Neural progenitor cell (in vitro differentiated cells): ENCODE measurements at places on chromosomes 3 and 15. TPM values are rescaled to one million over a fixed set of nuclear protein-coding genes. Genes with fewer than 3 reads are reported as not detected.
A peak's percentile ranks its signal among the peaks of the same experiment; 100 is the strongest.

SLC28A1 gene
- not detected in 2 replicates for total RNA-seq

GRCh38 chr15:53454843-53455721, 304.4 kb downstream of the WDR72 start:
- H3K27me3 ChIP-seq, result no peaks in the 10 kb centered on the region
- H3K36me3 ChIP-seq, result no peaks in the 10 kb centered on the region
- no peak overlapping the region for H3K4me3 ChIP-seq

KCNH8 gene
- 2.2 and 2.3 TPM in 2 replicates for total RNA-seq

DNA sequence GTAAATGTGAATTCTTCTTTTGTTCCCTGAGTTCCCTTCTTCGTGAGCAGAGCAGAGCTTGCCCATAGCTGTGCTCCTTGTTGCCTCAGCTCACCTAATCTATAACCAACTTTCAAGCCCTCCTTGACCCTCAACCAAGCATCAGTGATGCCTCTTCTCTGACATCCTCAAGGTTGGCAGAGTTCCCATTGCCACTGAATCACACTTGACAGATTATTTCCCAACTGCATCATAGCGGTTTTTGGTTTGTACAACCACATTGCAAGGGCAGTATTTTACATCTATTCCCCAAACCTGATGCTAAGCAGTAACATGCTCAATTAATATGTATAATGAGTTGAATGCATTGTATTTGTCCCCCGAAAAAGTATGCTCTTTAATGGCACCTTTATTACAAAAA, 133.0 kb upstream of the SNTN start:
- no peak for DNase-seq
- H3K27me3 ChIP-seq, result no peaks in the 10 kb centered on the region
- H3K36me3 ChIP-seq, result no peaks in the 10 kb centered on the region

DNA sequence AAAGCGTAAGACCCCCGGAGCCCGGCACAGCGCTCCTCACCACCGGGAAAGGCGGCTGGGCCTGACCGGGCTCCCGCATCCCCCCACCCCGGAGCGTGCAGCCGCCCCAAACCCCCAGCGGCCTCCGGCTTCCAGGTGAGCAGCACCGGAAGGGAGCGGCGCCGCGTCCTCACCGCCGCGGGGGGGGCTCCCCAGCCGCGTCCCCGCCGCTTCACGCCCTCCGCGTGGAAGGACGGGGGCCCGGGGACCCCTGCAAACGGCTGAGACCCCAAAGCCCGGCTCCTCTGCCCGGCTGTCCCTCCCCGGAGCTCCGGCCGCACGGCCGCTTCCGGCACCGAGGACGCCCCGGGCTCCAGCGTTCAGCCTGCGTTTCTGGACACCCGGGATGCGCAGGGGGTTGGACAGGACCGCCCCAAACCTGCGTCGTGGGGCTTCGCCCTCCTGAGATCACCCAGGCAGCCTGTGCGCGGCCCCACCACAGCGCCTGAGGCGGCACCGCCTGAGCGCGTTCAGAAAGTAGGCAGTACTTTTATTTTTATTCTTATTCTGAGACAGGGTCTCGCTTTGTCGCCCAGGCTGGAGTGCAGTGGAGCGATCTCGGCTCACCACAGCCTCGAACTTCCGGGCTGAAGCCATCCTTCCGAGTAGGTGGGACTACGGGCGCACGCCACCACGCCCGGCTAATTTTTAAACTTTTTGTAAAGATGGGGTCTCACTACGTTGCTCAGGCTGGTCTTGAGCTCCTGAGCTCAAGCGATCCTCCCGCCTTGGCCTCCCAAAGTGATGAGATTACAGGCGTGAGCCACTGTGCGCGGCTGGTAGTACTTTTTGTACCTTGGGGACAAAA, 51.6 kb upstream of the BLM start:
- no peaks in the 10 kb centered on the region for H3K36me3 ChIP-seq
- H3K27me3 ChIP-seq, result no peaks in the 10 kb centered on the region
- no peak overlapping the region for H3K27ac ChIP-seq
- no peak for DNase-seq

SNTN gene
- total RNA-seq, result 0.65 TPM in 1 of 2 replicates, not detected in the other

DNA sequence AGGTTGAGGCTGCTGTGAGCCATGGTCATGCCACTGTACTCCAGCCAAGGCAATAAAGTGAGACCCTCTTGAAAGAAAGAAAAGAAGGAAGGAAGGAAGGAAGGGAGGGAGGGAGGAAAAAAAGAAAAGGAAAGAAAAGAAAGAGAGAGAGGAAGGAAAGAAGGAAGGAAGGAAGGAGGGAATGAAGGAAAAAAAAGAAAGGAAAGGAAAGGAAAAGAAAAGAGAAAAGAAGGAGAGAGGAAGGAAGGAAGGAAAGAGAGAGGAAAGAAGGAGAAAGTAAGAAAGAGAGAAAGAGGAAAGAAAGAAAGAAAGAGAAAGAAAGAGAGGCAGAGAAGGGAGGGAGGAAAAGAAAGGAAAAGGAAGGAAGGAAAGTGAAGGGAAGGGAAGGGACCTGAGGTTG, 20.4 kb upstream of the ACTL6A start:
- H3K27ac ChIP-seq, result no peak overlapping the region
- H3K4me1 ChIP-seq, result no peaks in the 10 kb centered on the region
- no peak for DNase-seq
- H3K4me3 ChIP-seq, result no peak overlapping the region
- H3K36me3 ChIP-seq, result no peaks in the 10 kb centered on the region

GRCh38 chr3:178325330-178325729, 210.9 kb upstream of the KCNMB2 start:
- no peaks in the 10 kb centered on the region for H3K4me1 ChIP-seq
- H3K27ac ChIP-seq, result no peak overlapping the region
- H3K4me3 ChIP-seq, result no peak overlapping the region
- no peaks in the 10 kb centered on the region for H3K27me3 ChIP-seq
- H3K36me3 ChIP-seq, result no peaks in the 10 kb centered on the region
- peak; percentile 6 for DNase-seq

GRCh38 chr3:71045212-71045916, 538.2 kb downstream of the FOXP1 start:
- H3K27ac ChIP-seq, result no peak overlapping the region
- peaks cover 43% of the 10 kb centered on the region for H3K4me1 ChIP-seq
- H3K36me3 ChIP-seq, result no peaks in the 10 kb centered on the region
- H3K4me3 ChIP-seq, result no peak overlapping the region
- DNase-seq, result no peak
- no peaks in the 10 kb centered on the region for H3K27me3 ChIP-seq

GRCh38 chr15:36844534-36844998, 255.8 kb downstream of the MEIS2 start:
- H3K4me3 ChIP-seq, result no peak overlapping the region
- peak; percentile 20 for DNase-seq
- no peak overlapping the region for H3K27ac ChIP-seq
- H3K36me3 ChIP-seq, result no peaks in the 10 kb centered on the region

DNA sequence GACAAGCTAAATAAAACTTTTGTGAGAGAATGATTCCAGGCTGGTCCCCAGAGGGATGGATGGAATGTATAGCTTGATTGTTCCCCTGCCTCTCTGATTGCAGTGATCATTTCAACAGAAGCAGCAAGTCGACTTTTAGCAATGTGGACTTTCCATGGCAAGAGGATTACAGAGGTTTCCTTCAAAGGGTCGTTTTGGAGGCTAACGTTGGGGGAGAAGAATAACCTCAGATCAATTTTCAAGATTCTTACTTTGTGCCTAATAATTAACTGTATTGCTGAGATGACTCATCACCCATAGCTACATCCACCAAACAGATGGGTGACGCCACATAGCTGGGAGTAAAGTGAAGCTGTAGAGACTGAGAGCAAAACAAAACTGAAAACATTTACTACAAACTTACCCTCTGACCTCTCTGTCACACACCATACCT, 79.9 kb downstream of the GTPBP8 start:
- no peak overlapping the region for H3K4me3 ChIP-seq
- H3K27ac ChIP-seq, result no peak overlapping the region
- no peaks in the 10 kb centered on the region for H3K27me3 ChIP-seq
- no peaks in the 10 kb centered on the region for H3K36me3 ChIP-seq
- DNase-seq, result no peak
- peaks cover 7% of the 10 kb centered on the region for H3K4me1 ChIP-seq

- no peaks in the 10 kb centered on the region for H3K4me1 ChIP-seq
- H3K36me3 ChIP-seq, result no peaks in the 10 kb centered on the region
- H3K27ac ChIP-seq, result no peak overlapping the region
- no peaks in the 10 kb centered on the region for H3K27me3 ChIP-seq
These were observed 9.1 kb upstream of the TP63 start for GRCh38 chr3:189621948-189622603.

PEX5L gene
- 0.62 and 0.90 TPM in 2 replicates for total RNA-seq

PRKCD gene
- 4.9 and 8.9 TPM in 2 replicates for total RNA-seq

- peaks cover 25% of the 10 kb centered on the region for H3K27me3 ChIP-seq
- H3K27ac ChIP-seq, result peak within 1 kb of the TSS; percentile 69
- peak within 1 kb of the TSS; percentile 98 for H3K4me3 ChIP-seq
- H3K4me1 ChIP-seq, result peaks cover 28% of the 10 kb centered on the region
These were observed at the start of gene UBE2E2 for GRCh38 chr3:23202921-23203707. Gene UBE2E2, plus strand, starts transcription at chr3:23203327.

CLSTN2 gene
- 0.15 and 0.22 TPM in 2 replicates for total RNA-seq

DNA sequence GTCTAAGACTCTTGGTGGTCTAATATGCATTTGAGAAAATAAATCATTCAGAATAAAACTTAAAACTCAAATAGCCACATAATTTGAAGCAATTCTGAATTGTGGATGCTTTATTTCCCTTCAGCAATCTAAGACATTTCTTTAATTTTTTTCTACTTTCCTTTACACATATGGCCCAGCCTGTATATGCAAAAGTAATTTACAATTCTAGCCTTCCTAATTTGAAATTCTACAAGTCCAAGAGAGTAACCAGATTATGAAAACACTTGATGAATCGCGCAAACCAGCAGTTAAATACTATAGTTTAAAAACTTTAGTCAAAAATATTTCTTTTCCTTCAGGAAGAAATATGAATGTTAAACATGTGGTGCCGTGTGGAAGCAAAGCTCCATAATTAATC, 1014.2 kb downstream of the TUSC7 start:
- DNase-seq, result no peak
- H3K27ac ChIP-seq, result no peak overlapping the region
- no peaks in the 10 kb centered on the region for H3K4me1 ChIP-seq
- no peaks in the 10 kb centered on the region for H3K27me3 ChIP-seq
- H3K36me3 ChIP-seq, result no peaks in the 10 kb centered on the region
- H3K4me3 ChIP-seq, result no peak overlapping the region

- H3K4me1 ChIP-seq, result no peaks in the 10 kb centered on the region
- H3K27me3 ChIP-seq, result no peaks in the 10 kb centered on the region
- no peak overlapping the region for H3K4me3 ChIP-seq
- H3K36me3 ChIP-seq, result no peaks in the 10 kb centered on the region
These were observed 121.3 kb downstream of the RPLP1 start for GRCh38 chr15:69573815-69574475.

GRCh38 chr3:69031635-69032034, 18.2 kb upstream of the EOGT start:
- no peaks in the 10 kb centered on the region for H3K27me3 ChIP-seq
- no peak overlapping the region for H3K4me3 ChIP-seq
- H3K27ac ChIP-seq, result no peak overlapping the region
